ENCODE measurements at places on chromosomes 11 and 22.
A peak's percentile ranks its signal among the peaks of the same experiment; 100 is the strongest.

GRCh38 chr11:113504071-113504470 lies 28.9 kb upstream of the DRD2 start:
- DNase-seq = no peak

GRCh38 chr22:43542681-43543521 lies 131.1 kb downstream of the MPPED1 start:
- no peak for DNase-seq

DNA sequence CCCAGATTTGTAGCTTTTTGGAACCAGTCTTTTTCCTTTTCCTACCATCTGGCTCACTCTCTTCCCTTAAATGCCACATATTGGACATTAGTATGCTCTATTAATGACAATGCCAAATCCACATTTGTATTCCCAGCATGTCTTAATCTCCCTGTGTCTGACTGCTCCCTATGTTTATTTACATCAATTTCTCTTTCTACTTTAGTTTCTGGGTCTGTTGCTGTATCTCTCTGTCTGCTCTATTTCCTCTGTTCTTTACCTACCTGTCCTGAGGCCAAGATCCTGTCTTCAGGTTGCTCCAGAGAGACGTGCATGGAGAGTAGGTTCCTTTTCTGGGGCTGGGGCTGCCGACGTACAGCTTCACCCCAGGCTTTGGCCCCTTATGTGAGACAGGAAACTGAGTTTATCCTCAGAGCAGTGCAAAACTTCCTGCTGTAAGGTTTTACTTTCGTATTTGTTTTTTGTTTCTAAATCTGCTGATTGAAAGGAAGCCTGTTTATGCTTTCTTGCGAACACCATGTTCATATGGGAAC lies 25.6 kb downstream of the OR2AG2 start:
- peak; percentile 37 for DNase-seq

- peak; percentile 81 for DNase-seq
Observed at GRCh38 chr11:63610604-63611394, 3.4 kb downstream of the PLAAT3 start.

DNA sequence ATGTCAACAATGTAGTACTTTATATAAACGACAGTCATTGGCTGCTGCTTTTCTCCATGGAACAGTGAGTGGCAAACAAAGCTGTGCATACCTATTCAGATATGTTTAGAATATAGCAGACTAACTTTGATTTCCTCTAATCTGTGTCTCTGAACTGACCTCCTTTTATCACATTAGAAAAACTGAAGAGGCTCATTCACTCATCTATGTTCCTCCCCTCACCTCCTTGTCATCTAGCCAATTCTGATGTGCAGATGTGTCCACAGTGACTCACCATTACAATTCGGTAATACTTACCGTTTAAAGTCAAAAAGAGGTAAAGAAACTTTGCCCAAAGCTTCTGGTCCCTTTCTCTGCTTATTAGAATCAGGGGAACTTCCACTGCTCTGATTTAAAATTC lies 51.5 kb upstream of the RPS13 start:
- DNase-seq = peak; percentile 48

DNA sequence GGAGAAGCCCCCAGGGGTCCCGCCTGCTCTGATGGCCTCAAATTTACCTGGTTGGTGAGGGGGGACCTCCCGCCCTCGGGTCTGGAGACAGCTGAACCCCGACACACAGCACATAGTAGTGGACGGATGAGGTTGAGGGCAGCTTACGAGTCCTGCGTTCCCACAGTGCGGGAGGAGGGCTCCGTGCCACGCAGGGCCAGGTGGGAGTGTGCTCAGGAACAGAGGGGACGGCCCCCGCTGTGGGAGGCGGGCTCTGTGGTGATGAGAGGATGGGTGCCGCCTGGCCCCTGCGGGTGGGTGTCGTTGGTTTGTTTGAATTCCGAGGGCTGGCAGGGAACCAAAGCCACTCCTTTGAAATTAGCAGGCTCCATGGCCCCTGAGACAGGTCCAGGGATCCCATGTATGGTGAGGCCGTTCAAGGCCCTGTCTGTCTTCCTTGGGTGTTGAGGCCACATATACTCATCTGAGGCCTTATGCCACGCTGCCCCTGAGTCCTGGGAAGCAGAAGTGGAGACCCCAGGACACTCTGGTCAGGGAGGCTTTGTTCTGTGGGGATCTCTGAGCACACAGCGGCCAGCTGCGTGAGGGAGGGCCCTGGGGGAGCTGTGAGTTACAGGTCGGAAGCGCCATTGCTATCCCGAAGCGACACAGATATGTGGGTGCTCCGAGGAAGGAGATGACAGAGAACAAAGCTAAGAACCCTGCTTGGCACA lies 21.9 kb downstream of the NADSYN1 start:
- DNase-seq = no peak

- DNase-seq = no peak
Observed at GRCh38 chr11:124891373-124891861, 6.2 kb downstream of the ROBO4 start.

DNA sequence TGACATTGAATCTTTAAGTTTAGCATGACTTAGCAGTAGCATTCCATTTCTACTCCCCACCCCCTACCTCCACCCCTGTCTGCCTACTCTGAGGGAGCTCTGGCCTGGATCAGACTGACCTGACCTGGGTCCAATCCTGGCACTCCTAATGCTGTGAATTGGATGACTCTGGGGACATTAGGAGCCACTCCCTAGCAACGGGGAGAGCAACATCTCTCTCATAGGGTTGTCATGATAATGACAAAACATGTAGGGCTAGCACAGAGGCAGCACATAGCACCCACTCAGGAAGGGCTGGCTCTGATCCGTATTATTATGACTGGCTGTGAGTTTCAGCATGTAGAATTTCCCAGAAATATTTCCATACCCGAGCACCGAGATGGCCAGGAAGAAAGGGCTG lies 40.5 kb downstream of the CABIN1 start:
- no peak for DNase-seq

GRCh38 chr11:57637626-57638004 lies 12.1 kb downstream of the YPEL4 start:
- DNase-seq = no peak

DNA sequence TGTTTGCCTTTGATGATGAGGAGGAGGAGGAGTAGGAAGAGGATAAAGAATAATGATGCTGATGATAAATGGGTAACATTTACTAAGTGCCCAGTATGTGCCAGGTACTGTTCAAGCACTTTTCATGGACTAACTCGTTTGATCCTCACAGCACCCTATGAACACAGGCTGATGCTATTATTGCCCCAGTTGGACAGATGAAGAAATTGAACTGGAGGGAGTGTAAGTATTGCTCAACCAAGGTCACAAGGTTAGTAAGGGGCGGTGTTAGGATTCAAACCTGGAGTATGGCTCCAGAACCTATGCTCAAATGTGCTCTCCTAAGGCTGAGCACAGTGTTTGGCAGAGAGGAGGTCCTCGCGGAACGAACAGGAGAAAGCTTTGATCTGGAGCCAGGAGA lies 78.6 kb downstream of the SYN3 start:
- DNase-seq = no peak

DNA sequence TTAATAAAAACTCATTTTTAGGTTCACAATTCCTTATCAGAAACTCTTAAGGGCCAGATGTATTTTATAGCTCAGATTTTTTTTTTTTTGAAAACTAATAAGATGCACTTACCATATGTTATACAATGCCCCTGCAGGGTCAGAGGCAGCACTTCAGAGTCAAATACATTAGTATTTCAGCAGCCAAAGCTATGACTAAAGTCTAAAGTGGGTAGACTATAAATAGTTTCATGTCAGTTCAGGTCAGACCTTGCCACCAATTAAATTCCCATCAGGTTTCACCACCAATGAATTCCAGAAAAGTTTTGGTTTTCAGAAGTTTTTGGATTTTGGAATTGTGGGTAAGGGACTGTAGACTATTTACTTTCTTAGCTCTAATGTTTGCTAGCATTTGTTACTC lies 75.9 kb downstream of the FAM83F start:
- DNase-seq = no peak

Measured in choroid plexus epithelial cell (primary cell).